ENCODE measurements at places on chromosomes 5 and 9.

- no peak for DNase-seq
Observed at GRCh38 chr9:115106642-115107041, 11.3 kb downstream of the TNC start.

- no peak for DNase-seq
Observed at GRCh38 chr9:19033015-19033414, at the start of gene SAXO1. TSS of gene SAXO1 (minus strand) at chr9:19033209. CDS start at chr9:19032908, 301 bp downstream.

DNA sequence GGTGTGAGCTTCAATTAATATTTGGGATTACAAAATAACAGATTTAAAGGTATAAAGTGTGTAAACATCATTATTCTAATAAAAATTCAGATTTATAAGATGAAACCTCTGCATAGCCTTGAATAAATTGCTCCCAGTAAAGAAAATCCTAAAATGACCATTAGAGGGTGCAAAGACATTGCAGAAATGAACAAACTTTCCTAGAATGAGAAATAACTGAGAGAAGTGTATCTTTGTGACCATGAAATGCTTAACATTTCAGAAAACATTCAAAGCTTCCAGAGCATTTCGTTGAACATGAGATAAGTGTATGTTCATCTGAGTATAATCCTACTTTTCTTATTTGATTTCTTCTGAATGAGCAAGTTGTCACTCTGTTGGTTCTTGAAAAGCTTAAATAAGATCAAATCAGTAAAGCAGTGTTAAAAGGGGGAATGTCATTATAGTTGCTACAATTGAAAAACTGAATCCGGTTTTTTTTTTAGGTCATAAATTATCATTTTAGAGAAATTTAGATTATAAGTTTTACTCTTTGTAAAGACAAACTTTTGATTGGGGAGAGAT is 24.7 kb upstream of the NUDT12 start:
- no peak for DNase-seq

- DNase-seq: no peak
Observed at GRCh38 chr9:89317282-89317681, 1.0 kb upstream of the SECISBP2 start.

GRCh38 chr5:59325070-59325469 is 568.5 kb downstream of the PDE4D start:
- no peak for DNase-seq

GRCh38 chr5:153520952-153521351 is 30.5 kb downstream of the GRIA1 start:
- DNase-seq: no peak

DNA sequence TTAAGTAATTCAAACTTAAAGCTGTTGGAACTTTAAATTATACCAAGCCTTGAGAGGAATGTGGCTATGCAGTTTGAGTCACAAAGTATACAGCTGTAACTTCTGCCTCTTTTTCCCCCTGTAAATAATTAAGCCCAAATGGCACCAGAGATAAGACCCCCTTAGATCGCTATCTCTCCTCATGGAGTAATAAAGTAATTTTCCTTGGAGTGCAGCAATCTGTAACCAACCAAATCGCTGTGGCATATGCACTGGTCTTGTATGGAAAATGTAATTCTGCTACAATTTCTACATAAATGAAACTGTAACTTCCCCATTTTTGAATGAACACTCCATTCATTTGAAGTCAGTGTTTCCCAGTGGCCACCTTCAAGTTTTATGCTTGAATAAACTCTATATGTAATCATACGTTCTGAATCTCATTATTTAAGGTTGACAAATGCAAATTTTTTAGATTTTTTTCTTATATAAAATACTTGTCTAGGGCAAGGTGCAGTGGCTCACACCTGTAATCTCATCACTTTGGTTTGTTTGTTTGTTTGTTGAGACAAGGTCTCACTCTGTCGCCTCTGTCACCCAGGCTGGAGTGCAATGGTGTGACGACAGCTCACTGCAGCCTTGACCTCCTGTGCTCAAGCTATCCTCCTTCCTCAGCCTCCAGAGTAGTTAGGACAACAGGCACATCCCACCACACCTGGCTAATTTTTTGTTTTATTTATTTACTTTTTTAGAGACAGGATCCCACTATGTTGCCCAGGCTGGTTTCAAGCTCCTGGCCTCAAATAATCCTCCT is 12.3 kb downstream of the SUSD1 start:
- DNase-seq: no peak

- DNase-seq: no peak
Observed at GRCh38 chr5:56529666-56530430, 285.5 kb upstream of the MAP3K1 start.

DNA sequence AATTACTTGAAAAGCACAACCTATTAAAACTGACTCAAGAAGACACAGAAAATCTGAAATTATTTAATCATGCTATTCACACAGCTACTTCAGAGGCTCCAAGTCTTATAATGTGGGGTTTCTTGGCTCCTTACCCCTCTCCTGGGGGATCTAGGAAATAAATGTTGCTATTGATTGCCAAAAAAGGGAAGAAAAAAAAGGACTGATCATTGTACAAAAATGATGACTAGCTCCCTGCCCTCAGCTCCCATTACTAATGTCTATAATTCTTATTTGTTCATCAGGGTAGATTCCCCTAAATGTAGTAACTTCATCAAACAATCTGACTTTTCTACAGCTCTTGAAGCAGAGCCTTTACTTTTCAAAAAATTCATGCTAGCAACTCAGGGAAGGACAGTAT is 3.3 kb upstream of the SMC5 start:
- no peak for DNase-seq

DNA sequence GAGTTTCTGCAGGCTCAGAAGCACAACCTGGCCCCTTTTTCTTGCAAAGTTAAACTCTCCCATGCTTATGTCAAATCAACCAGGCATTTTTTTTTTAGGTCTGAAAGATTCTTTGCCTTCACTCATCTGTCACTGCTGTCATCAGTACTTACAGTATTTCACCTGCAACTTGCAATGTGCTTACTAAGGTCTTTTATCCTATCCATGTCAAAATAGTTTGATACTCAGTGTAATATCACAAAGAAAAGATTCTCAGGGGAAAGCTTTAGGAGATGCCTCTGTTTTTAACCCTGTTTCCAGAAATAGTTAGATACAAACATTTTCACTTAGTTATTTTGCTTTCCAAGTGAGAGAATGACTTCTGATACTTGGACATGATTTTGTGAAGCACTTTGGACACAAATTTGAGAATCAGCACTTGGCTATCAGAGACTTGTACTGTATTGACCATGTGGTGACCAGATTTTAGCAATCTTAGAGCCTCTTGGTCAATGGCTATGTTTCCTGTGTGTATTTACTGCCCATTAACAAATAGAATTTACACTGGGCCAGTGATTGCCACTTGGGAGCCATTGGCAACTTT is 428.2 kb downstream of the IRX1 start:
- no peak for DNase-seq

- DNase-seq: no peak
Observed at GRCh38 chr5:153157156-153157555, 333.3 kb upstream of the GRIA1 start.

GRCh38 chr5:171849585-171850323 is 64.1 kb downstream of the SMIM23 start:
- DNase-seq: no peak

DNA sequence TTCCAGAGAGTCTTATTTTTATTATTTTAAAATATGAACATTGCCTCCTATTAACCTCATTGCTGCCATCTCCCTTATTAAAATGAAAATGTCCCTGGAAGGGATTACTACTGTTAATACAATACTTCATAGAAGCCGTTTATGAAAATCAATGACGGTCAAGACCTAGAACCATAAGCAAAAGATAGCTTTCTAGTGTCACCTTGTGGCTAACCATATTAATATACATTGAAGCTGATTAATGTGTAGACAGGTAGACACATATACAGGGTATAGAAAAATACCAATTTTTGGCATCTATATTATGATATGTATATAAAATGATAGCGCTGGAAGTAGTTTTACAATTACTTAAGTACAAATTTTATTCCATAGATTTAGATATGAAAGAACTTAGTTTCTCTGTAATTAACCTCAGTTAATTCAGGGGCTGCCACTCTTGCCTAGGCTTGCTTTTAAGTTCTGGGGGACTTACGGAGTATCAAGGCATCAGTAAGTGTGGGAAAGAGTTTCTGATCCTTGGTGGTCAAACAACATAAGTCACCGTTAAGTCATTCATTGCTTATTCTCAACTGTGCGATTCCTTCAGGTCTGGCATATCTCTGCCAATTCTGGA is 2.5 kb upstream of the YTHDC2 start:
- no peak for DNase-seq

DNA sequence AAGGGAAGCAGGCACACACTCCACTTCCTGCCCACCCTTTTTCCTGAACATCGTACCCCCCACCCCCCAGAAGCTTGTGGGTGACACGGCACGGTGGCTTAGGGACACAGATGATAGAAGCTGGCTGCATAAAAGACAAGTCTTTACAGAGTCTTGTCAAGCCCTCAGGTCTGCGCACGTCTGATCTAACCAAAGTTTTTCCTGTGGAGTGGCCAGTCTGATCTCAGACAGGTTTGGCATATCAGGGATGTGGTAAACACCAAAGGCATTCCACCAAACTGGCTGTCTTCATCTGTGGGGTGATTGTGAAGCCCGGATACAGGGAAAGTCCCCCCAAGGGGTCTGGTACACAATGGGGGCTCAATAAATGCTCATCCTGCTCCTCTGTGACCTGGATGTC is 50.0 kb downstream of the CRB2 start:
- no peak for DNase-seq

DNA sequence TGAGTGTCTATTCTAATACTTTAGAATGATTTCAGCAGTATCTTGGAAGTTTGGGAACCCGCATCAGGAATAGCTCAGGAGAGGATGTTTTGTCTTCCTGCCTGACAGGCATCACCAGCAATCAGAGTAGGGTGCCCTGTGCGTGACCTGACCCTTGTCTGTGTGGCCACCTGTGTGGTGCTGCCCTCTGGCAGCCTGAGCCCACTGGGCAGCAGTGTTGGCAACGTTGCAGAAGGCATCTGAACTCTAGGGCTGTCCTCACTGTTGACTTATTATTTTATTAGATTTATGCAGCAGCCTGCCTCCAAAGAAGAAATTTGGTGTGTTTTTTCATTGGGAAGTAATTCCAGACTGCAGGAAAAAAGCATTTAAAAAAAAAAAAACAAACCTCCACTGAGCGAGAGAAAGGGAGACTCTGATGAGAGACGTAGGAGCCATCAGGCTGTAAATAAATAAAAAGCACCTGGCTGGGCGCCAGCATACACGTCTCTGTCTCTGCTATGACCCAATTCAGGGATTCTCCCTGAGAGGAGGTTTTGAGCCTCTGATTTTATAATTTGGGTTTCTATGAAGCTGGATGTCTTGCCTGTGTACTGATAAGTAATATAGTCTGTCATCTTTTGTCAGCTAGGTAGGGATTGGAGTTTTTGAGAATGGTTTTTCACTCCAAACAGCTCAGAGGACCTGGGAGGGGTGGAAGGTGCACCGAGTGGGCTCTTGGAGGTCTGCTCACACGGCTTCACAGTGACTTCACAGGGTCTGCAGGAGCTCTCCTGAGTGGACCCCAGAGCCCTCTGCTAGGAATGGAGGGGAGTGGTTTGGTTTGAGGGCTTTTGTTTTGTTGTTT is 49.0 kb downstream of the FAM78A start:
- no peak for DNase-seq

- DNase-seq: no peak
Observed at GRCh38 chr9:133054966-133055365, 6.8 kb upstream of the CEL start.

- DNase-seq: no peak
Observed at GRCh38 chr5:39717176-39717897, 292.6 kb upstream of the DAB2 start.

GRCh38 chr5:44387406-44387805 is 1.8 kb downstream of the FGF10 start:
- no peak for DNase-seq

Data from CD4-positive, alpha-beta T cell treated with Interferon alpha-2 for 1 hour (primary cell).